ENCODE measurements at places on chromosomes 1 and 21. TPM values are rescaled to one million over a fixed set of nuclear protein-coding genes. Genes with fewer than 3 reads are reported as not detected.

PDC gene
- total RNA-seq: not detected

S100A7A gene
- not detected for total RNA-seq

- no peak for DNase-seq
Measured at GRCh38 chr21:14589855-14590563, 43.9 kb upstream of the SAMSN1 start.

CDC42BPA gene
- 13.1 TPM for total RNA-seq

- DNase-seq: no peak
Measured at GRCh38 chr1:19013826-19014548, 57.5 kb upstream of the IFFO2 start.

DNA sequence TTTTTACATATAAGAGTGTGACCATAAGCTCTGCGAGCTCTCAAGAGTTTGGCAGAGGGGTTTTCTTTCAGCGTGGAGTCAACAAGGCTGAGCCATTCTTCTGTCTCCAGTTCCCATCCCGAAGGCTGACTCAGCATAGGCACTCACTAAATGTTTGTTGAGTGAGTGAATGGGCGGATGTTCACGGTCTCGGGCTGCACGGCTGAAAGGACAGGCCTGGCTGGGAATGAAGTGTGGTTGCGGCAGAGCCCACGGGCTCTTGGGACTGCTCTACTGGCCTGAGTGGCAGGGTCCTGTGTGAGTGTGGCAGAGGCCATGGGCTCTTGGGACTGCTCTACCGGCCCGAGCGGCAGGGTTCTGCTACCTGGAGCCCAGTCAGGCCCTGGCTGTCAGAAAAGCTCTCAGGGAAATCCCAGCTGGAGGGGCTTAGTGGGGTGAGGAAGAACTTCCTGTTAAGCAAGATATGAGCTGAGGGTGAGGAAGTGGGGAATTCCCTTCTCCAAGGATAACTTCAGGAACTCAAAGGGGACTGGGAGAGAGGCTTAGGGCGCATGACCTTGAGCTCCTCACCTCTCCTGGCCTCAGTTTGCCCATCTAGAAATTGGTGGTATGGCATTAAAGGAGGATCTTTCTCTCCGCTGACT, 56.6 kb upstream of the C1orf174 start:
- no peak for DNase-seq

- DNase-seq: no peak
Measured at GRCh38 chr1:199046618-199047017, 407.8 kb downstream of the PTPRC start.

HTR6 gene
- total RNA-seq: 0.14 TPM

RNF186 gene
- total RNA-seq: not detected

DNA sequence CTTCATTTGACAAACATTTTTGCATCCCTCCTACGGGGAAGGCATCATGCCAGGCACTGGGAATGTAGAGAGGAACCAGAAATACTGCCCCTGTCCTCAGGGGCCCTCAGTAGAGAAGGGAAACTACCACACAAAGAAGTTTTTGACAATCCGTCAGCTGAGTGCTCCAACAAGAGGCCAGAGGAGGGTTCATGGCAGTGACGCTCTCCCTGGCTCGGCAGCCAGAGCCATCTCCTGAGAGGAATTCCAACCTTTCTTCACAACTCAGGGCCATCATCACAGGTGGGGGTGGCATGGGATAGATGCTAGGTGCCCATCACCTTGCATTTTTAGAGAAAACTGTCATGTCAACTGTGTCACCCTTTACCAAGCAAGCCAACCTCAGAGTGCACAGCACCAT, 154.1 kb downstream of the HIVEP3 start:
- DNase-seq: no peak

TSSK3 gene
- 0.20 TPM for total RNA-seq

DNA sequence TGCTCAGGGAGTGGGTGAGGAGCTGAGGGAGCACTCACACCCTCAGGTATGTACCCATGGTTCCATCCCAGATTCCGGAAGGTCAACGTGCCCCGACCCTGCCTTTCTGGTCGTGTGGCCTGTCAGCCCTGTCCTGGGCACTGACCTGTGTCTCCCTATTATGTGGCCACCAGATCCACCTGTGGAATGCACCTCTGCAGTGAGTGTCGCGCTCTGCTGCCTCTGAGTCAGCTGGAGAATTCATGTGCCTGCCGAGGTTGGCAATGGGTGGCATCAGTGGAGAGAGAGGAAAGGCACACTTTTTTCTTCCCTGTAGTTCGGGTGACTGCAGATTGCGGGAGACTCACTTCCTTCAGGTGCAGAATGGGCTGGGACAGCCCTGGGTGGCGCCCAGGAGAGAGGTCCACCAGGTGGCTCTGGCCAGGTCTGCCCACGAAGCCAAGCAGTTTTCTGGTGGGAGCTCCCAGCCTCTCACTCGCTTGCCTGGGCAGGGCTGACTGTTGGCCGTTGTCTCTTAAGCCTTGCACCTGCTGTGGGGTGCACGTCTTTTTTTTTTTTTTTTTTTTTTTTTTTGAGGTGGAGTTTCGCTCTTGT, 176.1 kb upstream of the TMEM51 start:
- no peak for DNase-seq

GRCh38 chr1:61131716-61132115, 49.4 kb downstream of the NFIA start:
- DNase-seq: no peak

- no peak for DNase-seq
Measured at GRCh38 chr1:37338658-37339057, 135.7 kb upstream of the ZC3H12A start.

PGLYRP3 gene
- not detected for total RNA-seq

DNA sequence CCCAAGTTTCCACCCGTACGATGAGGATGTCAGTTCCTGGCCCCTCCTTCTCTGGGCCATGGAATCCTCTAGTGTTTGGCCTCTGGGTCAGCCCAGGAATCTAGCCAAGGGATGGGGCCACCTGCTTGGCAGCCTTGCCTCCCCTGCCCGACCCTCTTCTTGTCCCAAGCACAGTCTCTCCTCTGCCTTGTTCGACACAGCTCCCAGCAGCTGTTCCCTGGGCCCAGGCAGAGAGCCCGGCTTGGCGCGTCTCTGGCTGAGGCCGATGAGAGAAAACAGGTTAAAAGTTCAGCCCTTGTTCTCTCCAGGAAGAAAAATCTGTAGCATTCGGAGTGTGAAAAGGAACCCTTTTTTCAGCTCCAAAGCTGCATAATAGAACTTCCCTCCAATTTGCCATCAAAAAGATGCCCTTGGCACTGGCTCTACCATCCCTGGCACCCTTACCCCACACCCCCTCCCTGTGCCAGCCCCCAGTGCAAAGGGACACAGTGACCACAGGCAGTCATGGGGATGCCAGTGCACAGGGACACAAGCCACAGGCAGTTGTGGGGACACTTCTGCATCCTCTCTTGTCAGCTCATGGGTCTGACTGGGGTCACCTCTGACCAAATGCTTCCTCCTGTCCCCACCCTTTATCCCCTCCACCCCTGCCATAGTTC, 68.4 kb downstream of the EPHB2 start:
- peak; percentile 27 for DNase-seq

- peak; percentile 61 for DNase-seq
Measured at GRCh38 chr1:50978144-50978851, 8.3 kb downstream of the CDKN2C start.
